ENCODE measurements at places on chromosomes 1 and 21.

DNA sequence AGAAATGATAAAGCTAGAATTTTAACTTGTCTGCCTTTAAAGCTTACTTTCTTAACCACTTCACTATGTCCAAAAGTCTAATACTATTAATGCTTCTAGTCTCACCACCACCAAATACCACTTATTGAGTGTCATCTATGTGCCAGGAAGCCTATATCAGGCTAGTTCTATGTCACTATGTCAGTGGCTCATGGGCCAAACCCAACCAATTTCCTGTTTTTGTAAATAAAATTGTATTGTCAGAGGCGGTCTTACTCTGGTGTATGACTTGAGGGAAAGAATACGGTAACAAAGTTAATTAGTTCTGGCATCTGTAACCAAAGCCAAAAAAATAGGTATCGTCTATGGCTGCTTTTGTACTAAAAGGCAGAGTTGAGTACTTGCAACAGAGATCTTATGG is 14.8 kb downstream of the F5 start:
- DNase-seq: no peak

- DNase-seq: no peak
These were observed 106.7 kb downstream of the DPYD start for GRCh38 chr1:97814121-97814520.

DNA sequence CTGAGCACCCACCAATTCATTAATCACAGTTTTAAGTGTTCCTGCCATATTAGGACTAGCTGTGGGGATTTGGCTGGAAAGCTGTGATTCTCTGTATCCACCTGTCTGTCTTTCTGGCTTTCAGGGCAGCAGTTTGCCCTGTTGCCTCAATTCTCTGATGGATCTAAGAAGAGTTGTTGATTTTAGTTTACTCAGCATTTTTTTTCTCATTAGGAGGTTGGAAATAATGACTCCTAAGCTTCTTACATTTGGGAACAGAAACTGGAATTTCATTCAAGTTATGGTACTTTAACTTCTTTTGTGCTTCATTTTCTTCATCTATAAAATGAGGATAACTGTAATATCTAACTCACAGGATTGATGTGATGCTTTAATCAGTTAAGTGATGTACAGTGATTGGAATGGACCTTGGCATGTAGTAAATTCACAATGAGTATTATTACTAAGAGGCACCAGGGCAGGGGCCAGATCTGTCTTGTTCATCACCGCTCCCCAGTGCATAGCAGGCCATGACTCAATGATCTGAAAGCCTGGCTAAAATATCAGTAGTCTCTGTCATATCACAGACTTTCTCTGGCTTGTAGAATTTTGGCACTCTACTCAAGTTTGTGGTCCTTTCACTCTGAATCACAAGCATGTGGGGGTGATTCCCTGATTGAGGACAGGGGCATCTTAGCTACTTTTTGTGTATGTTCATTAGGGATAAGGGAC is 51.4 kb upstream of the GREM2 start:
- no peak for DNase-seq

- no peak for DNase-seq
These were observed 76.9 kb upstream of the KAZN start for GRCh38 chr1:14521622-14522021.

- no peak for DNase-seq
These were observed 57.8 kb downstream of the EDARADD start for GRCh38 chr1:236451796-236452373.

DNA sequence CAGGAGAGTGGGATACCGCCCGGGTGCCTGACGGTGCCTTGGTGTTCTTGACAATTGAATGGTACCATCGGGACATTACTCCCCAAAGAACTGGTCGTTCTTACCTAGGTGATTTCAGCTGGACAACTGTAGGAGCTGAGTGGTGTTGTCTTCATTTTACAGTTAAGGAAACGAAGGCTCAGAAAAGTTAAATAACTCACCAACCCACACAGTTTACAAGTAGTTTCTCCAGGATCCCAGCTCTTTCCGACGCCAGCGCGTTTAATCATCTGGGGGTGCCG is 1.6 kb downstream of the PIK3CD start:
- no peak for DNase-seq

DNA sequence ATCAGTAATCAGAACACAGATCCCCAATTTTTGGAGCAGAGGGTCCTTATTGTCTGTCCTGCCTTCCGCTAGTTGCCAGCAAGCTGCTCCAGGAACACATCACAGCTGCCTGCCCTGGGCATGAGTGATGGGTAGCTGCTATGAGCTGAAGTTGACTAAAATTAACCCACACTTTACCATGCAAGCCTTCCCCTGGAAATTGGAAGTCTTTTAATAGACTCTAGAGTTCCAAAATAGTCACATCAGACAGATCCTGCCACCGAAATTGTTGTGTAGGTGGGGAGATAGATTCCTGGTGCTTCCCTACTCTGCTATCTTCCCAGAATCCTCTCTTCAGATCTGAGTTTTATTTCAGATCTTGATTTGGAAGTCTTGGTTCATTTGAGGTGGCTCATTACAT is 63.1 kb upstream of the GCLM start:
- DNase-seq: no peak

GRCh38 chr1:101833312-101833711 is 163.4 kb downstream of the OLFM3 start:
- no peak for DNase-seq

DNA sequence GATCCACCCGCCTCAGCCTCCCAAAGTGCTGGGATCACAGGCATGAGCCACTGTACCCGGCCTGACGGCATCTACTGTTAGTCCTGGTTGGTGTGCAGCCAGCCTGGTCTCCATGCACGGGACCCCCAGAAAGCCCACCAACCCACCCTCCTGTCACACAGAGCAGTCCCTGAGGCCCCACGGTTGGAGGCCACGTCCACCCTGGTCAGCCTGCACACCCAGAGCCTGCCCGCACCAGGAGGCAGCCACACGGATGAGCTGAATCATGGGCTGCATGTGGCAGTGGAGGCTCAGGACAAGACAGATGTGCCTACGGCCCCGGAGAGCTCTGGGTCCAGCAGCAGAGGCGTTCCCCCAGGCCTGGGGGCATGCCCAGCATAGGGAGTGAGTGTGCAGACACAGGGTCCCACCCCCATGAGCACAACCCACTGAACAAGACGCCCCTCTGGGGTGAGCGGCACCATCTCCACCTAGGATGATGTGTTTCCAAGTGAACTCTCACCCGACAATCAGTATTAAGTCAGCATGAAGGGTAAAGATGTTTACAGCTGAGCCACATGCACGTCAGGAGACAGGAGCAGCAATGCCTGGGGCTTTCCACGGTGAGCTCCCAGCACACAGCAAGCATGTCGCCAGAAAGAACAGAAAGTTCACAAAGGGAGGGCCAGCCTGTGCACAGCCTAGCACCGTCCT is 102.1 kb downstream of the WDR4 start:
- no peak for DNase-seq

- no peak for DNase-seq
These were observed 3.1 kb upstream of the SHISA4 start for GRCh38 chr1:201885531-201886075.

- no peak for DNase-seq
These were observed 92.5 kb downstream of the CDC42BPA start for GRCh38 chr1:227225715-227226346.

DNA sequence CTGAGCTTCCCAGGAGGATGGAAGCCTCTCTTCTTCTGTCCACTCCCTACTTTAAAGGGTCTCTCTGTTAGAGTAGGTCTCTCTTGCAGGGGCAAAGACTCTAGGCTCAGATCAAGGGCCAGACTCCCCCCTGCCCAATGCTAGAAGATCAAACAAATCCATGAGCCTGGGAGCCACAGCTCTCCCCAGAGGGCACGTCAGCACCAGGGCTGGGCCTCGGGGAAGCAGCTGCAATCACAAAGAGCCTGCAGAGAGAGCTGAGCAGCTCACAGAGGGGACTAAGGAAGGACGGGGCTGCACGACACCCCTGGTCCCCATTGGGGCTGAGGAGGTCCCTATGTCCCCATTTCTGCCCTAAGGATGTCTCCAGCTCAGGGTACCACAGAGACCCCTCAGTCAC is 3.9 kb downstream of the CNTN2 start:
- no peak for DNase-seq

DNA sequence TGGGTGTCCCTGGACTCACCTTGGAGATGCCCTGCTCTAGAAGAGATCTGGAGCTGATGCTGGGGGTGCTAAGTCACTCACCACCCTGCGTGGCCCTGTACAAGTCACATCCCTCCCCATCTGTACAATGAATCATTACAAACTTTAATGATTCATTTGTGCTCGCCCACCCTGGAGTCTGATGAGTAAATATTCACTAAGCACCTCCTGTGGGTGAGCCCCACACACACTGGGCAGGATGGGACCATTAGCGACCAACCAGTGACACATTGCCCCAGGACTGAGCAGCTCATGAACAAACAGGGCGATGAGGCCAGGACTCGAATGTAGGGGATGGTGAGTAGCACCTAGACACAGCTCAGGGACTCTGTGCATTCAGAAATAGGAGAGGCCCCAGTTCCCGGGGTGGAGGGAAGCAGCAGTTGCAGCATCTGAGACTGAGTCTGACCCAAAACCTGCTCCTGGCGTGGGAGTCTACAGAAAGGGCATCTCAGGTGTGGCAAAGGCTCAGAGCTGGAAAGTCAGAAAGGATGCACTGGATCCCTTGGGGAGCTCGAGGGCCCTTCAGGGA is 18.1 kb upstream of the PDZK1IP1 start:
- DNase-seq: no peak

DNA sequence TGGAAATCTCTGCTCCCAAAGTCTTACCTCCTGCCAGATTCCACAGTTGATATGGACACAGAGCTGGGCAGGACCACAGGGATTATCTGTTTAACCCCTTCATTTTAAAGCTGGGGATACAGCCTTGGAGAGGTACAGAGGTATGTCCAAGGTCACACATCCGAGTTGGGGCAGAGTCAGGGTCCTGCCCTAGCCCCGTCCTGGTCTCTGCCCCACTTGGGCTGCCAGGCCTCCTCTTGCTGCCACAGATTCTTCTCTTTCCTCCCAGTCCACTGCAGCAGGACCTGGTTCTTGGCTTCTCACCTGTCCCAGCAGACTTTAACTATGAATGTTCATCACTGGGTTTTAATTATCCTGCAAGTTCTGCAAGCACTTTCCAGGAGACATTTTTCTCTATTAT is 258.3 kb downstream of the MATN1 start:
- no peak for DNase-seq

- no peak for DNase-seq
These were observed 90.2 kb downstream of the ESRRG start for GRCh38 chr1:216632980-216633379.

GRCh38 chr21:39258207-39258606 is 55.2 kb downstream of the BRWD1 start:
- DNase-seq: no peak

DNA sequence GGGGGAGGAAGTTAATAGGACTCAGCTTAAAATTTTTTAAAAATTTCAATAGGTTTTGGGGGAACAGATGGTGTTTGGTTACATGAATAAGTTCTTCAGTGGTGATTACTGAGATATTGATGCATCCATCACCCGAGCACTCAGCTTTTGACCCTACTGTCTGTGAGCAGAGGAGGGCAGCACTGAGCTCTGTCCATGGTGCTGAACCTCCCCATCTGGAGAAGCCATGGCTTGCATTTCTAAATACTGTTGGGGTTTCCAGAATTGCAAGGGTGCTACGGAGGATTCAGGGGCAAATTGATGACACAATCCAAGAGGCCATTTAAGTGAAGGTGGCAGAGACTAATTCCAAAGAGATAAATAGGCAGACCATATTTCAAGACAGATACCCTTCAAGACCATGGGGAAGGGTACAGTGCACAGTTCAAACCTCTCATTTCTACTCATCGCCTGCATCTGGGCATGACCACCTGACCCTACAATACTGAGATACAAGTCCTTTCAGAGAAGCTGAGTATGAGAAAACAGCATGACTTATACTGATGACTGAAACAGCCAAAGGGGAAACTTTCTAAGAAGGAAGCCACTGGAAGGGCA is 17.2 kb downstream of the SYT2 start:
- peak; percentile 31 for DNase-seq

DNA sequence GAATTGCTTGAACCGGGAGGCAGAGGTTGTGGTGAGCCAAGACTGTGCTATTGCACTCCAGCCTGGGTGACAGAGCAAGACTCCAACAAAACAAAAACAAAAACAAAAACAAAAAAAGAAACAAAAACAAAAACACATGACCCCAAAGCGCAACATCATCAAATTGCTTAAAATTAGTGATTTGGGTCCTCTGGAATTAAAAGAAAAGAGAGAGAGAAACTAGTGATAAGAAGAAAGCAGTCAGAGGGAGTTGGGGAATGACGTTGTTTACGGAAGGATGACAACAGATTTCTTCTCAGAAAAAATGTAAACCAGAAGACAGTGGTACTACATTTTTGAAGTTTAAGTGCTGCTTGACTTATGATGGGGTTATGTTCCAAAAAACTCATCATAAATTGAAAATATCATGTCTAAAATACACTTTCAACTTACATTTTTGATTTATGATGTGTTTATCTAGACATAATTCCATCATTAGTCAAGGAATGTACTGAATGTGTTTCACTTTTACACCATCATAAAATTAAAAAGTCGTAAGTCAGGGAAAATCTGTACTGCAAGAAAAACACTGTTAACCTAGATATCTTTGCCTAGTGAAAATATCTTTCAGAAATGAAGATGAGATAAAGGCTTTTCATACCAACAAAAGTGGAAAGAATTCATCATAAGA is 88.0 kb downstream of the MT1HL1 start:
- no peak for DNase-seq

GRCh38 chr1:194387531-194387930 is 1201.1 kb upstream of the B3GALT2 start:
- no peak for DNase-seq

DNA sequence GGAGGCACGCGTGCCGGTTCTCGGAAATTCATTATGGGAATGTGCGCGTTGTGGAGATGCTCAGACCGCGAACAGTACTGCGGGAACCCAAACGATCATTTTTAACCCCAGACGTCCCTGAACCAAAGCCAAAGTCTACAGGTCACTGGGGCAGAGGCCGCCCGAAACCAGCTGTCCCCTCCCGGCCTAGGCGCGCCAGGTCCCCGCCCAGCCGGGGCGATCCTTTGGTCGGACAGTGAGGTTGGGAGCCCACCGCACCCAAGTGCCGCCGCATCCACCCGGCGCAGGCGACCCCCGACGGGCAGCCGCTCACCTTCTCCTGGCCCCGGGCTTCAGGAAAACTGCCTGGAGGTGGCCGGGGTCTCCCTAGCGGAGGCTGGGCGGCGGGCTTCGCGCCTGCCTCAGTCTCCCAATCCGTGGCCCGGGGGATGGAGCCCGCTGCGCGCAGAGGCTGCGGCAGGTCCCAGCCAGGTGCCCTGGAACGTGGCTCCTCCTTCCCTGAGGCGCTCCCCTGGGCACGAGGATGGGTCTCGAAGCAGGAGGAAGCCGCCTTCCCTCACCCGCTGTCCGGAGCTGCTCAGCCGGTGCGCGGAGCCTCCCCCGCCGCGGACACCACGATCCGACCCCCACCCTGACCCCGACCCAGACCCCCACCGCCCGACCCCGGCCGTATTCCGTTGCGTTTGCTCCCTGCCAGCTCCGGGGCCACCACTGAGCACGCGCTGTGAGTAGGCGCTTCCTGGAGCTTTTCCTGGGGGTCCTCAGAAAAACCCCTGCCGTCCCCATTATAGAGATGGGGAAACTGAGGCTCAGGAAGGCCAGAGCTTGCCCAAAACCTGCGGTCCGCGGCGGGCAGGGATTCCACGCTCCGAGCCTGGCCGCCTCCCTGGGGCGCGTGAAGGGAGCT is 8.1 kb upstream of the SLX9 start:
- DNase-seq: no peak

- DNase-seq: no peak
These were observed 93.3 kb upstream of the ADAMTS5 start for GRCh38 chr21:27060190-27060589.

GRCh38 chr1:93593854-93594602 is 87.6 kb downstream of the BCAR3 start:
- DNase-seq: no peak

All from stimulated activated CD4-positive, alpha-beta T cell treated with anti-CD3 and anti-CD28 coated beads, Interleukin-15, amount 100 ng/mL, for 1 hour (primary cell).